ENCODE measurements at places on chromosomes 16 and 17.

DNA sequence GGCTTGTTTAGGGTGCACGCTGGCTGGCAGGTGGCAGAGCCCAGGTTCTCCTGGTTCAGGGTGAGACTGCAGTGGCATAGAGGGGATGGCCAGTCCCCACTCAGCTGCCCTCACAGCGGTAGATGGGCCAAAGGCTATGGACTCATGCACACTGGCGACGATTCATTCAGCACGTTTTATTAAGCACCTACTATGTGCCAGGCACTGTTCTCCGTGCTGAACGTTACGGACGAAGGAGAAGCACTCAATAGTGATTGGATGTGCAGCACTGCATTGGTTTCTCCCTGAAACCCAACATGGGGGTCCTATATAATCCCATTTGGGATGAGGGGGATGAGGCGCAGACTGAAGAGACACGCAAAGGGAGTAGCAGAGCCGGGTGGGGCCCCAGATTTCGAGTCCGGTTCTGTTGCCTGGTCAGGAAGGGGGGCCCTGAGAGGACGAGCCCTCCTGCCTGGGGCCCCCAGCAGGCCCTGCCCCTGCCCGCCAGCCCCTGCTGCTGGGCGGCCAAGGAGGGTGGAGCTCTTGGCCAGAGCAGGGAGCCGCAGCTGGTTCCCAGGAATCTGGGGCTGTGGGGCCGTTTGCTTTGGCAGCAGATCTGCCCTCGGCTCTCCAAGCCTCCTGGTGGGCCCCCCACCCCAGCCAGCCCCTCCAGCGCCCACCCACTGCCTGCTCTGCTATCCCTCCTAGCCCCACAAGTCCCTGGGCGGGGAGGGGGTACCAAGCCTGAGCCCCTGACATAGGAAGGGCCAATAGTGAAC, 8.8 kb downstream of the GLIS2 start:
- DNase-seq, result no peak

DNA sequence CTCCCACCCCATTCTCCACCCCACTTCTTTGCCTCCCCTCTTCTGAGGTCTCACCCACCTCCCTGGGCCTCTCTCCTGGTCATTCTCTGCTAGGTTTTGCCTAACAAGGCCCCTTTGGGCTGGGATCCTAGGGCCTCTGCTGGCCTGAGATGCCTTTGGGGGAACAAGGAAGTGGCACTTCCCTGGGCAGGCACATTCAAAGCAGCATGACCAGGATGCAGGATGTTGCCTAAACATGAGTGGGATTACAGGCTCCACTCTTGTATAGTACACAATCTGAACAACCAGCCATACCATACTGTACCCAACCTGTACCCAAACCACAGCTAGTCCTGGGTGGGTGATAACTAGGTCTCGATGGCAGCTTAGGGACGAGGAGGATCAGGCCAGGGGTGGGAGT, 9.0 kb downstream of the GALK1 start:
- DNase-seq, result no peak

GRCh38 chr17:50190603-50191358, 10.7 kb downstream of the COL1A1 start:
- no peak for DNase-seq

DNA sequence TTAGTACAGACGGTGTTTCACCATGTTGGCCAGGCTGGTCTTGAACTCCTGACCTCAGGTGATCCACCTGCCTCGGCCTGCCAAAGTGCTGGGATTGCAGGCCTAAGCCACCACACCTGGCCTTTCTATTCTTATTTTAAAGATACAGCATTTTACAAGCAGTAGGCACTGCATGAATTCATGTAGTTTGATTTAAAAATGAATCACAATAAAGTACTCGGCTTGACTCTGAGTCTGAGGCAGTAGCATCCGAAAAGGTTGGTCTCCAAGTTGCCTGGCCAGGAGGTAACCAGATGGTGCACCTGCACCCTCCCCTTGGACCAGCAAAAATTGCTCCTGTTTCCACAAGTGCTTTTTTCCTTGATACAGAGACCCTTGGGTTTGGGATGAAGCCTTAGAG, 35.6 kb downstream of the MAP2K6 start:
- no peak for DNase-seq

DNA sequence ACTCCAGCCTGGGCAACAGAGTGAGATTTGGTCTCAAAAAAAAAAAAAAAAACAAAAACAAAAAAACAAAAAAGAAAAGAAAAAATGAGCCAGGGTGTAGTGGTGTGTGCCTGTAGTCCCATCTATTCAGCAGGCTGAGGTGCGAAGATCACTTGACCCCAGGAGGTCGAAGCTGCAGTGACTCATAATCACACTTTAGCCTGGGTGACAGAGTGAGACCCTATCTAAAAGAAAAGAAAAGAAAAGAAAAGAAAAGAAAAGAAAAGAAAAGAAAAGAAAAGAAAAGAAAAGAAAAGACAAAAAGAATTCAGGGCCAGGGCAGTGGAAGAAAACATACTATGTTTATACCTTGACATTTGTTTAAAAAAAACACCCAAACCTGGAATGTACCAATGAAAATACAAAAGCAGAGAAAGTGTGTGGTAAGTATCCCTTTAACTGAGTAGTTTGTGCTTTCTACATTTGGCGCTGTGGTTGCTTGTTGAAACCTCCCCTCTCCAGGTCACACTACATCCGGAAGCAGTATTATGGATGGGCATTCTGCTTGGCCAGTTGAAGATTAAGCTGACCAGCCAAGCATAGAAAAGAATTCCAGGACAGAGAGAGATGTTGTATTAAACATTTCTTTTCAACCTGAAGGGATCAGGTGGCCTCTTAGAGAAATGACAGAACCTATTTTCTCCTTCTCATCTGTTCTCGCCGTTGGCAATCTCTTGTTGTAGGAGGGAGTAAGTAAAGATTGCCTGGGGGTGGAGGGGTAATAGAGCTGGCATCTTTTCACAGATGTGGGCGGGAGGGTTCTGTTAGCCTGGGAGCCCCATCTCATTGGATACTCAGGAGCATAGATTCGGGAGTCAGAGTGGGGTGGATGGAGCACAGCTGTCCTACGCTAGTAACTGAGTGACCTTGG, 12.1 kb upstream of the PRKCB start:
- DNase-seq, result no peak

DNA sequence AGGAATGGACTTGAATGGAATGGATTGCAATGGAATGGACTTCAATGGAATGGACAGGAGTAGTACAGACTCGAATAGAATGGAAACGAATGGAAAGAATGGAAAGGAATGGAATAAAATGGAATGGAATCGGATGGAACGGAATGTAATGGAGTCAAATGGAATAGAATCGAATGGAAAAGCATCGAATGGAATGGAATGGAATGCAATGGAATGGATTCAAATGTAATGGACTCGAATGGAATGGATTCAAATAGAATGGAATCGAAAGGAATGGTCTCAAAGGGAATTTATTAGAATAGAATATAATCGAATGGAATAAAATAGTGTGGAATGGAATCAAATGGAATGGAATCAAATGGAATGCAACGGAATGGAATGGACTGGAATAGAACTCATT, 484.9 kb upstream of the WSB1 start:
- DNase-seq, result no peak

DNA sequence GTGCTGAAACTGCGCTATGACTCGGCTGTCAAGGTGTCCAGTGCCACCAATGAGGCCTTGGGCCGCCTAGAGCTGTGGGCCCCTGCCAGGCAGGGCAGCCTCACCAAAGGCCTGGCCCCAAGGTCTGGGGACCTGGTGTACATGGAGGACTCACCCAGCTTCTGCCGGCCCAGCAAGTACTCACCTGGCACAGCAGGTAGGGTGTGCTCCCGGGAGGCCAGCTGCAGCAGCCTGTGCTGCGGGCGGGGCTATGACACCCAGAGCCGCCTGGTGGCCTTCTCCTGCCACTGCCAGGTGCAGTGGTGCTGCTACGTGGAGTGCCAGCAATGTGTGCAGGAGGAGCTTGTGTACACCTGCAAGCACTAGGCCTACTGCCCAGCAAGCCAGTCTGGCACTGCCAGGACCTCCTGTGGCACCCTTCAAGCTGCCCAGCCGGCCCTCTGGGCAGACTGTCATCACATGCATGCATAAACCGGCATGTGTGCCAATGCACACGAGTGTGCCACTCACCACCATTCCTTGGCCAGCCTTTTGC, 25.0 kb downstream of the WNT9B start:
- DNase-seq, result no peak

- DNase-seq, result no peak
These were observed 38.9 kb downstream of the TRIM37 start for GRCh38 chr17:59067756-59068155.

DNA sequence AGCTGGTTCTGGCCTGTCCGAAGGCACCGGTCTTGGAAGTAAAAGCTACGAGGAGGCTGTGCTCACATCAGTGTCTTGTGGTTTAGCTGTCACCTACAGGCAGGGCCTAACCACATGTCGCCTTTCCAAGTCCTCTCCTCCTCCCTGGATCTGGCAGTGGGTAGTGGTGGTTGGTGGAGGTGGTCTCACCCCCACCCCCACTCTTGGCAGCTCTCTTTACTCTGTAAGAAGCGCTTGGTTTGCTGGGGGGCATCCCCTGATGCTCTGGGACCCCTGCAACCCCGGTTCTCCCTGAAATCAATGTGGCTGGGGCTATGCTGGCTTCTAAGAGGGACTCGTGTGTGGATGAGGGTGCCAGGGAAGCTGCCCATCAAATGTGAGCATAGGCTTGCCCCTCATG, 68.3 kb downstream of the WIPI1 start:
- peak; percentile 32 for DNase-seq

GRCh38 chr16:87674419-87674818, 72.1 kb downstream of the JPH3 start:
- no peak for DNase-seq

- DNase-seq, result no peak
These were observed 14.2 kb upstream of the HAPSTR1 start for GRCh38 chr16:9077091-9077809.

GRCh38 chr17:72063262-72063661, 57.6 kb upstream of the SOX9 start:
- DNase-seq, result no peak

DNA sequence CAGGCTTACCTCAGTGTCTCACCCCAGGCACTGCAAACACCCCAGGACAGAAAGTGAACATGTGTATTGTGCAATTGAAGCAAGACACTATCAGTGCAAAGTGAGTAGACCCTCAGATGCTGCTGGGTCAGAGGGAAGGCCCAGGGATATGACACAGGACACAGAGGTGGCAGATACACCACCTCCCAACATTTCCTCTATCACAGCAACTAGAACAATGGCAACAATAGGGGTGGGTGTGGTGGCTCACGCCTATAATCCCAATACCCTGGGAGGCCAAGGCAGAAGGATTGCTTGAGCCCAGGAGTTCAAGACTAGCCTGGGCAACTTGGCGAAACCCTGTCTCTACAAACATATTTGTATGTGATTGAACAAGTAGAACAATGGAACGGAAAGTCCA, 22.5 kb downstream of the MILR1 start:
- DNase-seq, result no peak

Data from right atrium auricular region (tissue), 2 donors.